Ecto neural progenitor cell (in vitro differentiated cells): ENCODE measurements at places on chromosomes 5 and 9.

DNA sequence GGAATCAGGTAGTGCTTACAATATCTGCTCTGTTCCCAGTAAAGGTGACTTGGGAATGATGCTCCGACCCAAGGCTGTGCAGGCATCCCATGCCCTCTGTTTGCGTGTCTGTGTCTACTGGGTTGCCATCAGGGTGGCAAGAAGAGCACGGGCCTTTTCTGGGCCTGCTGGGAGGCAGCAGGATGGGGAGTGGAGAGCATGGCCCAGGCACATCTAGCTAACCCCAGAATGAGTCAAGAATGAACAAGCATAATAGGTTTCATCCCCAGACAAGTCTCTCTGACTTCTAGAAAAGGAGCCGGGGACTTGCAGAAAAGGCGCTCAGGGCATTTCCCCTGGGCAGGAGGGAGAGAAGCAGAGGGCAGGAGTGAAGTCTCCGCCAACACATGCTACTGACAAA is 260.4 kb downstream of the IRX1 start:
- DNase-seq, result no peak

DNA sequence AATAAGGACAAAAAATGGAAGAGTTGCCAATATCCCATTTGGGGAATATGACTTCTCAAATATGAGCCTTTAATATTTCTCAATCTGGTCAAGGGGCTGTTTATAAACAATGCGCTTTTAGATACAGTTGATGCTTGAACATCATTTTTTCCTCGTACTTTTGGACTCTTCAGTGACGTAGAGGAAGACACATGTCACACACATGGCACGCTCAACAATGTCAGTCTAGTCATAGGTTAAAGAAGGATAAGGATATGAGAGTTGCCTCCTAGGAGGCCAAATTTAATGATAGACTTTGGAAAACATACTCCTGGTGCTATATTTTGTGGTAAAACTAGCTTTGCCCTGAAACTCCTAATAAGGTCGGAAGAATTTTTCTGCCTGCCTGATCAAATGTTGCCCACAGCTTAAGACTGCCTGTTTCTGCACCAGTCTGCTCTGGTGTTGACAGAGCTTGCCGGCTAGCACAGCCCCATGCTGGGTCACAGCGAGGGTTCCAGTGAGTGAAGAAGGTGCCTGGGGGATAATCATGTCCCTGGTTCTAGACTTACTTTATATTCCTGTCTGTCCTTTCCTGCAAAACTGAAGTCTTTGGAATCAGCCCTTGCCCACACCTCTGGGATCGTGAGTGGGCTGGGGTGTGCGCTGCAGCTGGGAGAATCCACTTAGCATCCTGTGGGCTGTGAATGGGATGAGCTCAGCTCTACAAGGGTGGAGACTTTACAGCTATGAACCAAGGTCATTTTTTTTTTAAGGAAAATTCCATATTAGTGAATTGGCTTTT is 230.8 kb upstream of the IRX4 start:
- DNase-seq, result no peak

GRCh38 chr5:74016373-74016772 is 390.4 kb downstream of the ARHGEF28 start:
- DNase-seq, result no peak

- DNase-seq, result no peak
Measured at GRCh38 chr5:90221951-90222350, 187.6 kb downstream of the CETN3 start.

- DNase-seq, result peak; percentile 73
Measured at GRCh38 chr5:179344431-179345182, 654 bp downstream of the ADAMTS2 start.

DNA sequence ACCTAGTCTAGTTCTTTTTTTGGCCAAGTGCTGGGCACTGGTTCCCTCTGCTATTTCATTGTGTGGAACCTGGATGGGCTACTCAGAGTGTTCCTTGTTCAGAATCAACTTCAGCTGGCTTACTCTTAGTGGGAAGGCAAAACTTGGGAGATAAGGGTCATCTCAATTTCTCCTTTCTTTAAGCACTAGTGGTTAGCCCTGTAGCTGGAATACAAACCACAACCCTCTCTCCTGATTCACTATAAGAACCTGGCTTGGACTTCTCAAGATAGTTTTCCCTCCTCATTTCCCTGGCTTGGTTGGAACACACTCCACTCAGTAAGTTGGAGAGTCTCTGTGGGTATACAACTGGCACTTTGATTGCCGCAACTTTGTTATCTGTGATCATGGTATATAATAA is 35.1 kb downstream of the GRIA1 start:
- no peak for DNase-seq
